ENCODE measurements at places on chromosomes 2 and 18. TPM values are rescaled to one million over a fixed set of nuclear protein-coding genes. Genes with fewer than 3 reads are reported as not detected.

GRCh38 chr2:143551971-143552650 lies 422.9 kb downstream of the ARHGAP15 start:
- no peak for DNase-seq
- no peak overlapping the region for H3K4me3 ChIP-seq
- no peak overlapping the region for H3K27ac ChIP-seq
- H3K36me3 ChIP-seq = peaks cover 13% of the 10 kb centered on the region

- H3K4me3 ChIP-seq = peak within 1 kb of the TSS; percentile 95
- peak; percentile 96 for DNase-seq
- no peaks in the 10 kb centered on the region for H3K27me3 ChIP-seq
- peak within 1 kb of the TSS; percentile 97 for H3K27ac ChIP-seq
Observed at GRCh38 chr2:113173542-113174375, at the start of gene PSD4. Gene PSD4 (plus strand): TSS chr2:113173971. CDS start chr2:113182457, 8,486 bp downstream.

- H3K27me3 ChIP-seq = no peaks in the 10 kb centered on the region
- H3K4me1 ChIP-seq = peaks cover 11% of the 10 kb centered on the region
- H3K4me3 ChIP-seq = no peak overlapping the region
- no peak for DNase-seq
- H3K27ac ChIP-seq = no peak overlapping the region
- H3K36me3 ChIP-seq = peaks cover 2% of the 10 kb centered on the region
Observed at GRCh38 chr18:79573921-79574491, 105.6 kb upstream of the CTDP1 start.

GRCh38 chr18:42931491-42931890 lies 184.0 kb downstream of the RIT2 start:
- no peaks in the 10 kb centered on the region for H3K36me3 ChIP-seq
- no peak overlapping the region for H3K27ac ChIP-seq
- no peaks in the 10 kb centered on the region for H3K27me3 ChIP-seq

DNA sequence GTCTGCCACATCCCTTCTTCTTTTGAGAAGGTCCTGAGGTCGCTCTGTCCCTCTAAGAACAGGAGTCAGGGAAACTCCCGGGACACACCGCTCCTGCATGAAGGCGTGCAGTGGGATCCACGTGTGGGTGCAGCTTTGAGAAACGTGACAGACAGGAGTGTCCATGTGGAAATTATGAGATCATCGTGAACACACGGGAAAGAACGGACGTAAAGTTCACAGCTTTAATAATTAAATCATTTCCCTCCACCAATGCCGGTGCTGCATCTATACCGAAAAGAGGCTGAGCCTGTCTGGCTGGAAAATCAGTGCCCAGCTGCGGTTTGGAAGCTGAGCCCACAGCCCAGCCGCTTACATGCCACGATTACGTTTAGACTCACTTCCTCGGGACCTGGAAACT lies 372.4 kb upstream of the SALL3 start:
- no peak for DNase-seq
- H3K36me3 ChIP-seq = no peaks in the 10 kb centered on the region
- no peak overlapping the region for H3K27ac ChIP-seq
- H3K4me3 ChIP-seq = no peak overlapping the region

GRCh38 chr2:289362-290089 lies 1.6 kb upstream of the ALKAL2 start:
- DNase-seq = peak; percentile 12
- H3K4me1 ChIP-seq = peaks cover 2% of the 10 kb centered on the region
- H3K4me3 ChIP-seq = peak overlapping the region; percentile 66
- H3K27ac ChIP-seq = no peak overlapping the region
- peaks cover 28% of the 10 kb centered on the region for H3K27me3 ChIP-seq
- H3K36me3 ChIP-seq = peaks cover 2% of the 10 kb centered on the region

DNA sequence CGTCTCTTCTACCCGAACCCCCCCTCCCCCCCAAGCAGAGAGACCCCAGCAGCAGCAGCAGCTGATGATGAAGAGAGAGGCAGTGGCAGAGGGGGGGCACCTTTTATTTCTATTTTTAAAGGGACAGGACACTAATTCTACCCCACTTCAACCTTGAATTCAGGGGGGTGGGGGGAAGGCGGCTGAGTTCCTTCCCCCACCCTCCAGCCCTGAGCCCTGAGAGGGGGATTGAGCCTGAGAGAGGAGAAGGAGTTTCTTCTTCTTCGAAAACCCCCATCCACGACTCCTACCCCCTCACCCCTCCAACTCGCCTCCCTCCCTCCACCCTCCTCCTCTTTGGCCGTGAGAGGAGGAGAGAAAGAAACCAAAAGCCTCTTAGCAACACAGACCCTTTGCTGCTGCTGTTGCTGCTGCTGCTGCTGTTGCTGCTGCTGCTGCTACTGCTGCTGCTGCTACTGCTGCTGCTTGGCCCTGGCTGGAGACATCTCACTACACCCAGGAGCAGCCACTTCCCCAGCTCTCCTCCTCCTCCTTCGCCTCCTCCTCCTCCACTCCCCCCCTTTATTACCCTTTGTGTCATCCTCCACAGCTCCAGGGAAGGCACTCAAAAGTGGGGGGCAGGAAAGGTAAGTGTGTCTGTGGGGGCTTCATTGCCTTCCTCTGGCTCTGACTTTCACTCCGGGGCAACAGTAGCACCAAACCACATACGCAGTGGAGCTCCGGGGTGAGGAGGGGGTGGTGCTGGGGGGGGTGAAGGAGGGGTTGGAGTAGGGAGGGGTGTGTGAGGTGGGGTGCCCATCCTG lies at the start of gene MBD5:
Gene MBD5 (plus strand): TSS at position 33 of the 803 bp plus-strand sequence.
- peak; percentile 63 for DNase-seq
- peak within 1 kb of the TSS; percentile 96 for H3K27ac ChIP-seq
- H3K36me3 ChIP-seq = peaks cover 3% of the 10 kb centered on the region
- H3K27me3 ChIP-seq = no peaks in the 10 kb centered on the region

DNA sequence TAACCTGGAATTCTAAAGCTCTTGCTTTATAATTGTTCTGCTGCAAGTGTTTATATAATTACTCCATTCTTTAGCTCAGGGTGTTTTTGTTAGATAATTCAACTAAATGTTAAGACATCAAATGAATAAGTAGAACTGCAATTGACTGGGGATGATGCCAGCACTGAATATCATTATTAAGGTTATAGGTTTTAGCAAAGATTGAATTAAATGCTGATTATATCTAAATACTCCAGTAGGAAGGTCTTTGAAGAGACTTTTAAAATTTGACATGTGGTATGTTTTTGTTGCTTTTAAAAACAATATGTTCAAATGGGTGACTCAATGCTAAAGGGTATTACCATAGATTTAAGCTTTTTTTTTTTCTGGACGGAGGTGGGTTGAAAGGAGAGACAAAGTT lies 170.1 kb upstream of the THUMPD2 start:
- no peaks in the 10 kb centered on the region for H3K27me3 ChIP-seq
- H3K36me3 ChIP-seq = no peaks in the 10 kb centered on the region
- no peak overlapping the region for H3K4me3 ChIP-seq
- DNase-seq = no peak

DNA sequence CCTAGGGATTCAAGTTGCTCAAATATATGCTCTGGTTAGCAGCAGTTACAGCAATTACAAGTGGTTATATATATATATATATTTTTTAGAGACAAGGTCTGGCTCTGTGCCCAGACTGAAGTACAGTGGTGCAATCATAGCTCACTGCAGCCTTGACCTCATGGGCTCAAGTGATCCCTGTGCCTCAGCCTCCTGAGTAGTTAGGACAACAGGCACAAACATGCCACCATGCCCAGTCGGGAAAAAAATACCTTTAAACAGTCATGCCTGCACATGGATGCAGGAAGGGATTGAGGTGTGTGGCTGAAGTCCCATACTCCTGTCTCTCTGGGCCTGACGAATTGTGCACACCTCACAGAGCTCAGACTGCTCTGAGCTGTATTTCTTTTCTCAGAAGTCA lies 19.6 kb upstream of the DNAH7 start:
- no peak for DNase-seq
- H3K27me3 ChIP-seq = no peaks in the 10 kb centered on the region
- H3K36me3 ChIP-seq = no peaks in the 10 kb centered on the region
- H3K27ac ChIP-seq = no peak overlapping the region
- no peak overlapping the region for H3K4me3 ChIP-seq

Gene RAB10
- 84.2 TPM for total RNA-seq

Gene TGFA
- 0.64 TPM for total RNA-seq

Gene B3GNT2
- total RNA-seq = 31.2 TPM

Gene TMEM200C
- not detected for total RNA-seq

Gene TRPM8
- total RNA-seq = not detected

Measured in activated naive CD4-positive, alpha-beta T cell treated with anti-CD3 and anti-CD28 coated beads for 36 hours (primary cell).